ENCODE measurements at places on chromosomes 3 and 15. TPM values are rescaled to one million over a fixed set of nuclear protein-coding genes. Genes with fewer than 3 reads are reported as not detected.

- DNase-seq = peak; percentile 59
Measured at GRCh38 chr15:36601497-36601932, 22.1 kb downstream of the CDIN1 start.

The FEZF2 gene
- total RNA-seq = not detected

- DNase-seq = no peak
Measured at GRCh38 chr3:17845026-17845812, 102.8 kb upstream of the TBC1D5 start.

DNA sequence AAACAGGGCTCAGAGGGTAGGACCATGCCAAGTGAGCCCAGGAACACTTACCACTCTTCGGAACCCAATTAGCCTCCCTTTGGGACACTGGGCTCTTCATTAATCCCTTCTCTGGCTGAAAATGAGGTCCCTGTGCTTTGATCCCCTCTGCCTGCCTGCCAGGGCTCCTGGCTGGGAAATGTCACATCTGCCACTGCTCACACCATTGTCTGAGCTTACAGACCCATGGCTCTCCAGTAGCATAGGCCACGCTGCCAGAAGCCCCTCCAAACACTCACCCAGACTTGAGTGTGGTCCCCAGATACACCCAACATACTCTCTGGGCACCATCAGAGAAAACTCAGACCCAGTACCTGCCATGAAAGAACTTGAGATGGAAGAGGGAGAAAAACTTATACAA lies 287.3 kb downstream of the XXYLT1 start:
- no peak for DNase-seq

Measured in left cardiac atrium (tissue), 4 donors.